T follicular helper cell (primary cell): ENCODE measurements at places on chromosomes 7 and 10.
A peak's percentile ranks its signal among the peaks of the same experiment; 100 is the strongest.

GRCh38 chr10:89783406-89783805 is 82.0 kb downstream of the KIF20B start:
- DNase-seq: no peak

DNA sequence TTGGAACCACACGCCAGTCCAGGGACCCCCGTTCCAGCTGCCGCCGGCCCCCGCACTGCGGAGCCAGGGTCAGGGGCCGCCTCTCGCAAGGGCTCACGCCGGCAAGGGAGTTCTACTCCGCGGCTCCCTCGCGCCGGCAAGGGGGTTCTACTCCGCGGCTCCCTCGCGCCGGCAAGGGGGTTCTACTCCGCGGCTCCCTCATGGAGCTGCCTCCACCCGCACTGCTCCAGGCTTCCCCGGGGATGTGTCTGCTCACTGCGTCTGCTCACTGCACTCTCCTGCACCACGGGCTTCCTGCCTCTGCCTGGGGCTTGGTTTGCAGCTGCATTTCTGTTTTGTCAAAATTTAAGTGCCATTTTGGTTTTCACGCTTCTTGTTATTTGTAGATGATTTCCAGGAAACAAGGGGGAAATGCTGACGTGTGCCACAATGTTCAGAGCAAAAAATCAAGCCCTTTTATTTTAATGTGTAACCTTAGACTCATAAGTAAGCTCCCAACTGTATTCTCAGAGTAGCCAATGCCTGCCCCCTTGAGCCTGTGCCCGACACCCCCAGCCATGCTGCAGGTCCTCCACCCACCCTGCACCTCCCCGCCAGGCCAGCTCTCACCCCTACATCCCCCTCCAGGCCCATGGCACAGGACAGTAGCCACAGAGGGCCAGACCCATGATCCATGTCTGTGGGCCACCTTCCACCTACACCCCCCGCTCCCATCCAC is 246.2 kb downstream of the MAD1L1 start:
- DNase-seq: no peak

DNA sequence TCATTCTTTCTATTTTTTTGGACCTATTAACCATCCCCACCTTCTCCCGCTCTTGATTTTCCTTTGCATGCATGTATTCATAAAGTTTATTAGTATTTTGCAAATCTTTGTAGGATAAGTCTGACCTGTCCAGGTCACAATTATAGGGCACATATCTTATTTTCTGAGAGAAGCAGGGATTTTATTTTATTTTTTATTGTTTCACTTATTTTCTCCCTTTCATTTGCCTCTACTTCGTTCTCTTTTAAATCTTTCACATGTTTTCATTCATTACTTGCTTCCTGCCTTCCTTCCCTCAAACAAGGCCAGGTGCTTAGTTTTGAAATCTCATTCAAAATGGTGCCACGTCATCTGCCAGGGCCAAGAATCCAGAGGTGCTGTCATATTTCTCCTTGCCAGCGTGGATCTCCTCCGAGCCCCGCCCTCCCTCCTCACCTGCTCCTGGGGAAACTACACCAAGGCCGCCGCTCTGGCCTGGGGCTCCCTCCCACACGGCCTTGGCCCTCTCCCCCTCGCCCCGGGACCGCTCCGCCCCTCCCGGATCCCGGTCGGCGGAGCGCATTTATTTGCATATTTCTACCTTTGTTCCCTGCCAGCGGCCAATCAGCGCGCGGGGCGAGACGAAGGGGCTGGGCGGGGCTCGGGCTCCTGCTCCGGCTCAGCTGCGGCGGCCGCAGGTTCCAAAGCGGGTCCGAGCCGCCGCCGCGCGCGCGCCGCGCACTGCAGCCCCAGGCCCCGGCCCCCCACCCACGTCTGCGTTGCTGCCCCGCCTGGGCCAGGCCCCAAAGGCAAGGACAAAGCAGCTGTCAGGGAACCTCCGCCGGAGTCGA is at the start of gene TSPAN13:
TSS of gene TSPAN13 (plus strand) at position 654 of the 830 bp plus-strand sequence. CDS start 213 bp downstream, outside the sequence.
- DNase-seq: peak; percentile 24

- DNase-seq: no peak
Observed at GRCh38 chr7:24737281-24737680, 20.0 kb downstream of the GSDME start.

- DNase-seq: no peak
Observed at GRCh38 chr10:69588358-69588757, 15.1 kb upstream of the NEUROG3 start.

DNA sequence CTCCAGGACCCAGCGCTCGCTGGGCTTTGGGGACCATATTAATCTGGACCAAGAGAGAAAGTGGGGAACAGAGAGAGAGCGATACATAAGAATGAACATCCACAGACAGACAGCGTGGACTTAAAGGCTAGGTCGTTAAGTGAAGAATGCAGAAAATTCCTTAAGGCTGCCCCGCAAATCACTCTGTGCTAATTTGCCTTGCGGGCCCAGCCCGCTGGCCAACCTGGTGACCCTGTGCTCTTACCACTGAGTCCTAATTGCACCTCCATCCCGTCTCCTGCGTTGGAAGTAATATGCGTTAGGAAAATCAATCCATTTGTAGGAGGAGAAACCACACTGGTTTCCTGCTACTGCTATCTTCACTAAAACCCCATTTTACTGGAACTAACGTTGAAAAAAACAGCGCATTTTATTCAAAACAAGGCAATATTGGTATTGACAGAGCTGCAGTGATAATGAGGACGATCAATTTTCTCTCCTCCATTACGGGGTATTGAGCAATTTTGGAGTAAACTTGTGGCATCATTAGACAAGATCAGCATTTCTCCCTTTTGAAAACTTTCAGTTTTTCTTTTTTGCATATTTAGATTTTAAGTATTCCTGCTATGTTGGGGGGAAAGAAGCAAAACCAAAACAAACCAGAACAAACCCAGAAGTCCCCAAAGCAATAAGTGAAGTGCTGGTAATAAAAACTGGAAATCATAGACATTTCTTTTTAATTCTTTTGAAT is 85.2 kb downstream of the WDFY4 start:
- DNase-seq: no peak
